ENCODE measurements at places on chromosomes 2 and 18. TPM values are rescaled to one million over a fixed set of nuclear protein-coding genes. Genes with fewer than 3 reads are reported as not detected.
A peak's percentile ranks its signal among the peaks of the same experiment; 100 is the strongest.

- peaks cover 20% of the 10 kb centered on the region for H3K27me3 ChIP-seq
- no peaks in the 10 kb centered on the region for H3K36me3 ChIP-seq
- no peak overlapping the region for H3K27ac ChIP-seq
- H3K4me3 ChIP-seq = peak overlapping the region; percentile 84
- H3K4me1 ChIP-seq = peaks cover 4% of the 10 kb centered on the region
Observed at GRCh38 chr2:218962859-218963492, 3.5 kb downstream of the CDK5R2 start.

- no peak overlapping the region for H3K27ac ChIP-seq
- no peak overlapping the region for H3K4me3 ChIP-seq
- no peaks in the 10 kb centered on the region for H3K36me3 ChIP-seq
- DNase-seq = no peak
Observed at GRCh38 chr18:10726198-10727068, 200.6 kb downstream of the NAPG start.

DNA sequence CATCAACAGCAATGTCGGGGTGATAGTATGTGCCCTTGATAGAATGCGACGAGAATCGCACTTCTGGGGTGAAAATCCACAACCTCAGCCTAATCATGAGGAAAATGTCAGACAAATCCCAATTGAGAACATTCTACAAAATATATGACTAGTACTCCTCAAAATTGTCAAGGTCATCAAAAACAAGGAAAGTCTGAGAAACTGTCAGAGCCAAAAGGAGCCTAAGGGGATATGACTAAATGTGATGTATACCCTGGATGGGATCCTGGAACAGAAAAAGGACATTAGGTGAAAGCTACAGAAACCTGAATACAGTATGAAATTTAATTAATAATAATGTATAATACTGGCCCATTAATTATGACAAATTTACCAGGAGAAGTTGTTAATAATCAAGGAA, 7.6 kb upstream of the CACNB4 start:
- no peak overlapping the region for H3K4me3 ChIP-seq
- H3K27ac ChIP-seq = no peak overlapping the region
- no peak for DNase-seq
- no peaks in the 10 kb centered on the region for H3K27me3 ChIP-seq
- no peaks in the 10 kb centered on the region for H3K36me3 ChIP-seq
- no peaks in the 10 kb centered on the region for H3K4me1 ChIP-seq

GRCh38 chr2:40332191-40332826, 119.6 kb downstream of the SLC8A1 start:
- no peak overlapping the region for H3K4me3 ChIP-seq
- no peak overlapping the region for H3K27ac ChIP-seq
- H3K36me3 ChIP-seq = no peaks in the 10 kb centered on the region
- no peaks in the 10 kb centered on the region for H3K27me3 ChIP-seq

- H3K27ac ChIP-seq = no peak overlapping the region
- no peaks in the 10 kb centered on the region for H3K27me3 ChIP-seq
- no peaks in the 10 kb centered on the region for H3K4me1 ChIP-seq
- no peak overlapping the region for H3K4me3 ChIP-seq
Observed at GRCh38 chr18:9482790-9483189, 7.5 kb downstream of the RALBP1 start.

GRCh38 chr2:220226076-220226475, 598.6 kb downstream of the SLC4A3 start:
- no peaks in the 10 kb centered on the region for H3K36me3 ChIP-seq
- no peak overlapping the region for H3K4me3 ChIP-seq
- H3K4me1 ChIP-seq = peaks cover 2% of the 10 kb centered on the region
- no peak overlapping the region for H3K27ac ChIP-seq
- DNase-seq = no peak

- no peak overlapping the region for H3K27ac ChIP-seq
- H3K36me3 ChIP-seq = no peaks in the 10 kb centered on the region
- DNase-seq = no peak
- no peaks in the 10 kb centered on the region for H3K27me3 ChIP-seq
Observed at GRCh38 chr2:127107622-127107999, 657 bp upstream of the BIN1 start.

- no peak overlapping the region for H3K4me3 ChIP-seq
- H3K36me3 ChIP-seq = peaks cover 19% of the 10 kb centered on the region
- no peaks in the 10 kb centered on the region for H3K27me3 ChIP-seq
- H3K4me1 ChIP-seq = no peaks in the 10 kb centered on the region
- H3K27ac ChIP-seq = no peak overlapping the region
- DNase-seq = no peak
Observed at GRCh38 chr2:62042944-62043343, 137.5 kb downstream of the COMMD1 start.

DNA sequence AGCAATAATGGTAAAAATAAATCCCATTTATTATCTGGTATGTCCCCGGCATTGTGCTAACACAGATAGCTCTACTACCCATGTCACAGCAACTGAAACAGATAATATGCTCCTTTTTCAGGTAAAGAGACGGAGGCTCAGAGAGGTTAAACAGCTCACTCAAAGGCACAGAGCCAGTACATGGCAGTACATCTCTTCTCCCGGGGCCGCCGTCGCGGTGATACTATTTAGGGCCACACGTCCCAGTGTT, 693 bp upstream of the PDK1 start:
- no peaks in the 10 kb centered on the region for H3K27me3 ChIP-seq
- H3K4me1 ChIP-seq = peaks cover 11% of the 10 kb centered on the region
- no peak overlapping the region for H3K27ac ChIP-seq
- DNase-seq = no peak
- H3K4me3 ChIP-seq = peak overlapping the region; percentile 83

DNA sequence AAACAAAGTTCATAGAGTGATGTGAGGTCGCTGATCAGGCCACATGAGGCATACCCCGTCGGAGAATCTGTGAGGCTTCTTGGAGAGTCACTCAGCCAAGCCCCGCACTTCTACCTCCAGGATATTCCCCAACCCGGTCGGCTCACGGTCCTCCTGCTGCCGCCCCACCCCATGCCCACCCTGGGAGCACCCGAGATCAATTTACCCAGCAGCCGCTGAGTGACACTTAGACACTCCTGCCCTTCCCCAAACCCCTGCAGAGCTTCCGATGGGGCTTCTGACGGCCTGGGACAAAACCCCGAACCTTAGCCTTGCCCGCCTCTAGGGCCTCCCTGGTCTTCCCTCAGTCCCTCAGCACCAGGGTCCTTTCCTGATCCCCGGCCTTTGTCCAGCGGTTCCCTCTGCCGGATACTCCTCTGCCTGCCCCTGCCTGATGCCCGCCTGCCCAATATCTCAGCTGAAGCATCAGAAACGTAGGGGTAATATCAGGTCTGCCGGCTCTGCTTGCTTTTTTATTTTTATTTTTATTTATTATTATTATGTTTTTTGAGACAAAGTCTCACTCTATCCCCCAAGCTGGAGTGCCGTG, 18.9 kb upstream of the OTOS start:
- no peaks in the 10 kb centered on the region for H3K4me1 ChIP-seq
- no peak overlapping the region for H3K27ac ChIP-seq
- no peak overlapping the region for H3K4me3 ChIP-seq
- H3K27me3 ChIP-seq = no peaks in the 10 kb centered on the region
- DNase-seq = no peak

DNA sequence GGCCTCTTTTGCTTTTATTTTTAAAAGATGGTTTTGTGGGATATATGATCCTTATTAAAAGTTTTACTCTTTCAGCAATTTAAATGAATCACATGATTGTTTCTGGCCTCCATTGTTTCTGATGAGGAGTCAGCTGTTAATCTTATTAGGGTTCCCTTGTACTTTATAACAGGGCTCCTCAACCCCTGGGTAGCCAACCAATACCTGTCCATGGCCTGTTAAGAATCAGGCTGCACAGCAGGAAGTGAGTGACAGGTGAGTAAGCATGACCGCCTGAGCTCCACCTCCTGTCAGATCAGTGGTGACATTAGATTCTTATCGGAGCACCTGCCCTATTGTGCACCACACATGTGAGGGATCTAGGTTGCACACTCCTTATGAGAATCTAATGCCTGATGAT, 45.1 kb upstream of the FAM98A start:
- H3K4me1 ChIP-seq = no peaks in the 10 kb centered on the region
- H3K36me3 ChIP-seq = peaks cover 11% of the 10 kb centered on the region
- H3K4me3 ChIP-seq = no peak overlapping the region
- H3K27me3 ChIP-seq = no peaks in the 10 kb centered on the region
- H3K27ac ChIP-seq = no peak overlapping the region

CRYBA2 gene
- not detected for total RNA-seq

OSBPL1A gene
- total RNA-seq = 32.0 TPM

LYG1 gene
- 0.31 TPM for total RNA-seq

PDE6D gene
- 33.9 TPM for total RNA-seq

CFC1 gene
- total RNA-seq = 0.22 TPM

STEAP3 gene
- total RNA-seq = 15.9 TPM

UGT1A10 gene
- total RNA-seq = not detected

TSGA10 gene
- total RNA-seq = 6.3 TPM

Data from H9 (cell line).